ENCODE measurements at places on chromosomes 2 and 18.

DNA sequence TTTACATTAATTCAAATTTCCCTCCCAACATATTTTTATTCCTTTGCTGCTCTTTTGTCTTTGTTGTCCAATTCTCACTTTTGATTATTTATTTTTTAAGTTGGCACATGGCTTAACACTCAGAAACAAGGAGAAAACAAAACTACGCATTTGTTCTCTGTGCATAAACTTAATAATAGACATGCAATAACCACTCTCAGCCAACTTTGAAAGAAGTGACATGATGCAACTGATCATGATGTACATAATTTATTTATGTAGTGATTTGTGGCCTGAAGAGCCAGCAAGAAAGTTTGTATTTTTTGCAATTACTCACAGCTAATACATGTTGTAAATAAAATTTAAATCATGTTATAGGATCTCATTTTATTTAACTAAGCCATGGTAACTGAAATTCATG, 942.8 kb upstream of the PIK3C3 start:
- no peak for DNase-seq

GRCh38 chr2:216163518-216163917, 54.4 kb downstream of the XRCC5 start:
- DNase-seq, result peak; percentile 69

- DNase-seq, result no peak
Measured at GRCh38 chr2:34316788-34317187, 717.7 kb upstream of the FAM98A start.

DNA sequence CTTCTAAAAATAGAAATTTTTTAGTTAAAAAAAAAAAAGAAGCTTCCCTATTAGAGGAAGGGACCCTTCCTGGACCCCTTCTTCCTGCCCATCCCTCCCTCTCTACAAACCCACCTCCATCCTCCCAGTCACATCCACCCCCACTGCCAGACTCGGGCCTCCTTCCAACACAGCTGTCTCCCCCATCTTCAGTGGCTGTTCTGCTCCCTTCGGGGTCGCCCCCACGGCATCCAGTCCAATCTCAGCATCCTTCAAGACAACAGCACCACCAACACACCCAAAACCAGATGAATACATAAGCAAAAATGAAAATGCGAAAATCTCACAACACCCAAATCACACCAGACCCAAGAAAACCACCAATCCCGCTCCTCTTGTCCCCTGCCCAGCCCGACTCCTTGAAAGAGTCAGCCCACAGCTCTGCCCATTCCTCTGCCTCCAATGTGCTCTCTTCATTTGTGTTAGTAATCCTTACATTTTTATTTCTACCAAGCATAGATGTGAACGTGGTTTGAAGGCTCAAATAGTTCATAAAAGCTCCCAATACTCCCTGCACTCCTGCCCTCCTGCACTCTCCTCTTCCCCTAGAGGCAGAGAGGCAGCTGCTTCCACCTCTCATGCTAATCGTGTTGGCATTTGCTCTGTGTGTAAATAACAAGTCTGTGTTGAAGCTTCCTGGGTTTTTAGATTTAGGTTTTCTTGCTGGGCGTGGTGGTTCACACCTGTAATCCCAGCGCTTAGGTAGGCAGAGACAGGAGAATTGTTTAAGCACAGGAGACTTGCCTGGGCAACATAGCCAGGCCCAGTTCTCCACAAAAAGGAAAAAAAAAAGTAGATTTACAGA, 37.0 kb downstream of the MAL start:
- peak; percentile 42 for DNase-seq

GRCh38 chr2:2233171-2233826, 97.8 kb downstream of the MYT1L start:
- peak; percentile 32 for DNase-seq

- no peak for DNase-seq
Measured at GRCh38 chr2:152466980-152467676, 132.2 kb downstream of the FMNL2 start.

DNA sequence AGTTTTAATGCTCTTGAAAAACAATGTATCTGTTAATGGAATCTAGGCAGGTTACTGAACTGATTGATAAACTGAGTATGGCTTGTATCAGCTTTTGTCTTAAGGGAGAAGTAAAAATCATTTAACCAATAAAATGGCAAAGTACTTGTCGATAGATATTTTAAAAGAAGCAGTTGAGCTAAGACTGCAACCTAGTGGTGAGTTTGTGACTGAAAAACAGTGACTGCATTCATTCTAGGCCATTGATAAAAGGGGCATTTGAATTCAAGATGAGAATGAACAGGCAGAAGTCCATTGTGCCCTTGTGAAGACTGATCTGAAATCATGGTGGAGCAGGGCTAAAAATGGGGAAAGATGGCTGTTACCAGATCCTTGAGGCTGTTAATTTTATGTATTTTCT, 59.4 kb upstream of the MSTN start:
- no peak for DNase-seq

DNA sequence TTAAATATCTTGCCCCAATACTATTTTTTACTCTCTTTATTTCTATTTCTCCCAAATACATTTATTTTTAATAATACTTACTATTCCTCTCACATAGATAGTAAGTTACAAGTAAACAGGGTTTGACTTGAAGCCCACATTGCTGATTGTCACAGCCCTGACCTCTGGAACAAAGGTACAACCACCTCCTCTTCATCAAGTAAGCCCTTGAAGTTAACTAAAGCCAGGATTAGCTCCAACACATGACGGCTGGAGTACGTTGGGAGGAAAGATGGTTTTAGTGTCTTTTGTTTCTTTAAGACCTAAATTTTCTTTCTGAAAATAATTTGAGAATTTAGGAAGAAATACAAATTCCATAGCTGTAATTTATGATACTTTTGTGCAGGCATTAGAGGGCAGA, 949 bp downstream of the MYOM1 start:
- no peak for DNase-seq

DNA sequence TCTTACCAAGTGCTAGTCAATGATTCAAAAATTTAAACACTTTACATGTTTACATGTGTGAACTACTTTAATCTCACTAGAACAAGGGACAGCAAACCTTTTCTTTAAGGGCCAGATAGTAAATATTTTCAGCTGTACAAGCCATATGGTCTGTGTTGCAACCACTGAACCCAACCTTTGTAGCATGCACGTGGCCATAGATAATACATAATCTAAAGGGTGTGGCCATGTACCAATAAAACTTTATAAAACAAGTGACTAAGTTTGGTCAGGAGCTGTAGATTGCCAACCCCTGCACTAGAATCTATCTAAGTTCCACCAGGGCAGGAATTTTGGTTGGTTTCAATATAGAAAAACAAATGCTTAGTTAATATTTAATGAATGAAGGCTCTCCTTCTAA, 18.4 kb upstream of the SPRED2 start:
- no peak for DNase-seq

DNA sequence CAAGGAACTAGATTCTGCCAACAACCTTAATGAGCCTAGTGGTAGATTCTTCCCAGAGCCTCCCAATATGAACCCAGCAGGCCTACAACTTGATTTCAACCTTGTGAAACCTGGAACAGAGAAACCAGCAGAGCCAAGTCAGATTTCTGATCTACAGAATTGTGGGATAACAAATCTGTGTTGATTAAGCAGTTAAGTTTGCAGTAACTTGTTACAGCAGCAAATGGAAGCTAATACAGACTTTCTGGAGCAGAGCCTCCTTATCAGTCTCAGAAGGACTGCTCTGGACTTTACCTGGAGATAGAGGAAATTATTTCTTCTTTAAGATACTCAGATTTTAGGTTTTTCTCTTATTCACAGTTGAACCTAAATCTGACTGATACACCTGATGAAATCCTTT, 225.5 kb downstream of the DYM start:
- no peak for DNase-seq

- DNase-seq, result no peak
Measured at GRCh38 chr2:106138543-106139237, 55.4 kb downstream of the UXS1 start.

- no peak for DNase-seq
Measured at GRCh38 chr2:28471214-28471613, 24.6 kb upstream of the PLB1 start.

DNA sequence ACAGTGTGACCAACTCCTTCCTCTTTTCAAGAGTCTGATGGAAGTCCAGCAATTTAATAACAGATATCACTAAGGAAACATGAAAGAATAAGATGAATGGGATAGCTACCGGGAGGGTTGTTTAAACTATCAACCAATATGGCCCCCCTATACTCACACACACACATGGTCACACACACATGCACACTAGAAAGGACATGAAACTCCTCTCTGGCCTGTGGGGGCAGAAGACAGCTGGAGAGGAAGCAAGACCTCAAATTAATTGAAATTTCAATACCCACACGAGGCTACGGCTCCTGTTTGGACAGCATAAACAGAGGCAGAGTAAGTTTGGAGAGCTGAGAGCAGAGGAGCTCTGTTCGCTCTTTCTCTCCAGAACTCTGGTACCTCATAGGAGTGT, 34.7 kb upstream of the REEP1 start:
- DNase-seq, result no peak

- no peak for DNase-seq
Measured at GRCh38 chr2:175430236-175430635, 248.7 kb upstream of the ATP5MC3 start.

DNA sequence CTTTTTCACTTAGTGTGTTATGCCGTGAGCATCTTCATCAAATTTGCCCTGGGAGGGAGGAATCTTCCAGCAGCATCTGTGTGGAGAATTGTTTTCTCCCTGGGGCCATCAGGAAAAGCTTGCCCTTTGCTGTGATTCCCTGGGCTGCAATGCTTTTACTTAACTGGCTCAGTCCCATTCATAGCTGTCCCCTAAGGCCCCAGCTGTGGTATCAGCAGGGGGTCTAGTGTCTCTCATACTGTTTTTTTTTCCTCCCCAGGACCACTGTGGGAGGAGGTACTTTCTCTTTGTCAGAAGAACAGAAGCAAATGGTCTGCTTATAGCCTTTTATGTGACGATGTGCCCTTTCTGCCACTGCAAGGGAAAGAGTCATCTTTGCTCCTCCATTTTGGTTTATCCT, 176.8 kb upstream of the CELF4 start:
- DNase-seq, result no peak

DNA sequence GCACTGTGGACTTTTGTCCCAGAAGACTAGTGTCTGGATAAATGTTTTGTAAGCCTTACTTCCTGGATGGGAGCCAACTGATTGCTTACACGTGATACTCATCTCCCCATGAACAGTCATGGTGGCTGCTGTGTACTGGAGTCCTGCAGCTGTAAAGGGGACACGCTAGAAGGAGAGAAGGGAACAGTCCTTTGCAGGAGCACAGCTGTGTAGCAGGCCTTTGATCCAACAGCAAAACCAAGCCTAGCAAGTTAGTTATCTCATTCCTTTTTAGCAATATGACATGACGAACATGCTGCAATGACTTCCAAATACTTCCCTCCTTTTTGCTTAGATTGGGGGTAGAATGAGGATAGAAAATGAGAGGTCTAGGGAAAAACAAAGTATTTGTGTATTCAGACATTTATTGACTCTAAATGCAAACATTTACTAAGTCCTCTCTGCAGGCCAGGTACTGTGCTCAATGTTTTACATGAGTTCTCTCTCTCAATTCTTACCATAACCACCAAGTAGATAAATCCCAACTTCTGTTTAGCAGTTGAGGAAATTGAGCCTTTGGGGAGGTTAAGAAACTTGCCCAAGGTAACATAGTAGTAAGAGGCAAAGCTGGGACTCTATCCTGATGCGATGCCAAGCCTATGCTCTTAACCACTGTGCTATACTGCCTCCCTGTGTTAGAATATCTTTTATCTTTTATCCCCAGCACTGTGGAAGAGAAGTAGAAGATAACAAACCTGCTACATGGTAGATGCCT, 55.4 kb upstream of the CD28 start:
- peak; percentile 73 for DNase-seq

DNA sequence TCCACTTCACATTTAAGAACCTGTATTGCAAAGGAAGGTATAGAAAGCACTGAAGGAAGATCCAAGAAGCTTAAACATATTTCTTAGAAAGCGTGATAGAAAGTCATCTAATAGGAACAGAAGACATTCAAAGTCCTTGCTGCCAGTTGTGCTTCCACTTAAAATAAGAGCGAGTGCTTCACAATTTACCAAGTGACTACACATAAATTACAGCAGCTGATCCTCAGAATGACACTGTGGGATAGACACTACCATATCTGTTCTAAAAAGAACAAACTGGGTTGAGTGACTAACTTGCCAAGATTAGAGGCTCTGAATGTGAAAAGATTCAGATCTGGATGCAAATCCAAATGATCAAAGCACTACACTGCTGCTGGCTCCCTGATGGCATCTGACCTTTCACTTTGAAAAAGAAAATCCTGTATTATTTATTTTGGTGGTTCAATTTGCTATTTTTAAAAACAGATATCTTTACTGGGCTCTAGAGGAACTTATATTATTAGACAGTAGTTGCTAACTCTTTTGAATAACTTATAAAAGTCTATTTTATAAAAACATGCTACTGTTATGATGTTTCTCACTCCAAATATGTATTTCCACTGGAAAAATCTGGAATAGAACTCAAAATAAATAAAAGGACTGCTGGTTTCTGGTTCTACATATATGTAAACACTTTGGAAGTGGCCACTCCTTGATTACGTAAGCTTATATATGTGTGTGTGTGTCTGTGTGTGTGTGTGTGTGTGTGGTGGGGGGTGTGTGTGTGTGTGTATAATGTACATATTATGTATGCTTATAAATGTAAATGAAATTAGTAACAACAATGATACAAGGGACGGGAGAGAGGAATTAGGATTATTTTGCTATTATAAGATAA, 57.4 kb downstream of the KIDINS220 start:
- peak; percentile 36 for DNase-seq

GRCh38 chr2:200408428-200409316, 101.2 kb downstream of the KCTD18 start:
- DNase-seq, result peak; percentile 68

DNA sequence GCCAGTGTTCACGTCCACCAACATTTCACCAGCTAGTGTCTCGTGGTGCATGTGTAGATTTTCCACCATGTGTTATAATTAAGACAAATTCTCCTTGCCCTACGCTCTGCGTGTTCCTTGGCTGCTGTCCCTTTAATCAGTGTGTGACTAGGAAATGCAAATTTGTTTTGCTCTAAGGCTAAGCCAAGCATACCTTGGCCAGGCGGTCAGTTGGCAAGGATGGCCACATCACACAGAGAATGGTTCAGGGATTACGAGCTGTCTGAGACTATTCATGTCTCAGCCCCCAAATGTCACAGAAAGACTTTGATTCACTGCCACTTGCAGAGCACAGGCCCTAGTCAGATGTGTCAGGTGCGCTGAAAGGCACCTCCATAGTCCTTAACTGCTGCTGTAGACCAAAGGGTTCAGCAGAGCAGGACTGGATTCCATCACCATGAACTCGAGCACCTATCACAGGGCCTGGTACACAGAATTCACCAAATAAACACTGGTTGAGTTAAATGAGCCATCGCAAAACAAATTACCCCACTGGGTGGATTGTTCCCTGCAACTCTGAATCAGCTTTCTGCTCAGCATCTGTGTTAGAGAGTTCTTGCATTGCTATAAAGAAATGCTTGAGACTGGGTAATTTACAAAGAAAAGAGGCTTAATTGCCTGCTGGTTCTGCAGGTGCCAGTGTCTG, 128.4 kb downstream of the CABLES1 start:
- DNase-seq, result no peak

Measured in myocyte (in vitro differentiated cells).